ENCODE measurements at places on chromosomes 7 and 10.

- no peak for DNase-seq
Measured at GRCh38 chr10:17787087-17787961, 21.8 kb upstream of the MRC1 start.

DNA sequence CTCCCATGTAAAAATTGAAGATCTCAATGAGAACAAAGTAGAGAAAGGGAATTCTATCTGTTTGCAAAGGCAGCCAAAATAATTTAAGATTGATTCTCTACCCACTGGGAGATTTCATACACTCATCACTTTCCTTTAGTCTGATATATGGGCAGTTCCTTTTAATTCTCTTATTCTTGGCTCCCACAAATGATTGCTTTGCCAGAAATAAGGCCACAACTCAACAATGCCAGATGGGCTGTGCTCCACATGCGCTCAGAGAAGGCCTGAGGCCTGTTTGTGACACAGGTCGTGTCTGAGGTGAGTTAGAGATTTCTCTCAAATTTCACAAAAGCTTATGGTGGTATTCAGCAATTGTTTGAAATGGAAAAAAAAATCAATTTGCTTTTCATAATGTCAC, 501.9 kb upstream of the SEMA3D start:
- no peak for DNase-seq

DNA sequence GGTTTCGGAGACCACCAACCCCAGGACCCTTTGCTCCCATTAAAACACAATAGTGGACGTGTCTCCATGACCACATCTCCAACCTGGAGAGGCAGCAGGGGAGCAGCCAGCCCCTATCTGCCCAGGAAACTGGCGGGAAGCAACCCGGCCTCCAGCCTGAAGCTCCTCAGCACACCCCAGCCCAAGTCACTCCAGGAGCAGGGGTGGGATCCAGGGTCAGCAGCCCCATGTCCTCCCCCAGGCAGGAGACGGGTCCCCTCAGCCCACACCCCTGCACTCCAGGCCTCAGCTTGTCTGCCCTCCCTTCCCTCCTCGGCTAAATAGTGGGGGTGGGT, 601 bp downstream of the ADAM8 start:
- no peak for DNase-seq

GRCh38 chr10:74507951-74508350, 318.4 kb upstream of the KAT6B start:
- DNase-seq, result no peak

GRCh38 chr7:84372155-84372621, 177.6 kb upstream of the SEMA3A start:
- DNase-seq, result no peak

GRCh38 chr7:19181634-19182033, 36.4 kb upstream of the FERD3L start:
- no peak for DNase-seq

- DNase-seq, result no peak
Measured at GRCh38 chr10:133420579-133420978, 3.8 kb downstream of the SPRN start.

DNA sequence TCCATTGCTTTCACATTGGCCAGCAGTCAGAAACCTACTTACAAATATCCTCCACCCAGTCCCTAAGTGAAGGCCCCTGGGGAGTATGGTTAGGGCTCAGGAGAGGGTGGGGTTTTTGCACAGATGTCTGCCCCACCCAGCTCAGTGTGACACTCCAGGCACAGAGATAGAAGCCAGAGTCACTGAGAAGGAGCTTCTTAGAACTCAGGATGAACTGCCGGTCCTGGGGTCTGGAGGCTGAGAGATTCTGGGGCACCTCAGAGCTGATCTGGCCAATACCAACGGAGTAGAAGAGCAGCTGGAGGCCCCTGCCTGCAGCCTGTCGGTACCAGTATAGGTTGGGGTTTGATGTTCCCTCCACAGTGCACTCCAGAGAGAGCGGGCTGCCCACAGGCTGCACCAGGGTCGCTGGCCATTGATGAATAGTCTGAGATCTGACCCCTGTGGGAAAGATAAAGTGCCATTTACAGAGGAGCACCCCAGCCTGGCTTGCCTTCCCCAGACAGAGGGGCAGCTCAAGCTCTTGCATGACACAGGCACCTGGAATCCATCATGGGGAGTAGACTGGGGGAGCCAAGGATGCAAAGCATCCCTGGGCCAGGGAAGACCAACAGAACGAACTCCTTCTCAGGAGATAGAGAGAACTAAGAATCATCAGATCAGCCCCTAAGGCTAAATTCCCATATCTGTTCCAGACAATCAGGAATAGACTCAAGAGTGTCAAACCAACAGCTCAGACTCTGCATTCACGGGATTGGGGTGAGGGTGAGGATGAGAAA, 41.9 kb downstream of the PRSS2 start:
- no peak for DNase-seq

- DNase-seq, result no peak
Measured at GRCh38 chr10:71473671-71474599, 77.2 kb downstream of the CDH23 start.

DNA sequence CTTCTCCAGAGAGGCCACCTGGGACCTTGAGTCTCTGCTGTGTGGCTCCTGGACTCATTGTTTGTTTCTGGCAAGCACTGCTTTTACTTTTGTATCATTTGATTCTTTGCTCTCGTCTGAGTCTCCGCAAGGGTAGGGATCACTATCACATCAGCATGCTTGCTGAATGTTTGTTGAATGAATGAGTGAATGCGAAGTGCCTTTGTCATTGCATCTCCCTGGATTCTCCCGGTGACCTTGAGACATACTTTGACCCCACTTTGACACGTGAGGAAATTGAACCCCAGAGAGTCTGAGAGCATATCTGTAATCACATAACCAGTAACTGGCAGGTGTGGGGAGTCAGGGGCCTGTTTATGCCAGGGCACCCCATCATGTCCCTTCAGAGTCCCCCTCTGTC, 92.8 kb downstream of the ZMIZ1 start:
- no peak for DNase-seq

DNA sequence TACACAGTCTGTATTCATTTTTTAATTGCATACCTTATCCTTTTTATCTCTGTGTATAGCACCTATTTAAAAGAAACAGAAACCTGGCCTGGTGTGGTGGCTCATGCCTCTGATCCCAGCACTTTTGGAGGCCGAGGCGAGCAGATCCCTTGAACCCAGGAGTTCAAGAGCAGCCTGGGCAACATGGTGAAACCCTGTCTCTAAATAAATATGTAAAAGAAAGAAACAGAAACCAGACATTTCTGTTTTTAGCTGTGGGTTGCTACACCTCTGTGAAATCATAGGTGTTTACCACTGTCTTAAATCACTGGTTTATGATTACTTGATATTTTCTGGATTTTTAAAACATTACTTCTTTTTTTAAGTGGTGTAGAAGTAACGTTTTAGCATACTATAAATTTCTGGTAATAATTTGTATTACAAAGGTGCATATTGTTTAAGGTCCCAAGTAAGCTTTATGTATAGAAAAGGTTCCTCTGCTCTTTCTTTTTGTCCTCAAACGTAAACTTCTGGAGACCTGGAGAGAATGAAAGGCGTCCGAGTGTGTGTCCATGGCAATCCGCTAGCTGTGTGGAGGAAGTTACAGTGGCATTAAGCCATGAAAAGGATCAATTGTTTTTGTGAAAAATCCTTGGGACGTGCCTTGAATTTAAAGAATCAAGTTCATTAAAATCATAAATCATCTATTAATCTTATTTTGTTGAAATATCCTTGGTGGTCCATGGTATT, 41.1 kb downstream of the PTPRZ1 start:
- DNase-seq, result no peak

Data from inflammatory macrophage (primary cell).